Fibroblast of skin of scalp (primary cell): ENCODE measurements at places on chromosomes 16 and 17.

DNA sequence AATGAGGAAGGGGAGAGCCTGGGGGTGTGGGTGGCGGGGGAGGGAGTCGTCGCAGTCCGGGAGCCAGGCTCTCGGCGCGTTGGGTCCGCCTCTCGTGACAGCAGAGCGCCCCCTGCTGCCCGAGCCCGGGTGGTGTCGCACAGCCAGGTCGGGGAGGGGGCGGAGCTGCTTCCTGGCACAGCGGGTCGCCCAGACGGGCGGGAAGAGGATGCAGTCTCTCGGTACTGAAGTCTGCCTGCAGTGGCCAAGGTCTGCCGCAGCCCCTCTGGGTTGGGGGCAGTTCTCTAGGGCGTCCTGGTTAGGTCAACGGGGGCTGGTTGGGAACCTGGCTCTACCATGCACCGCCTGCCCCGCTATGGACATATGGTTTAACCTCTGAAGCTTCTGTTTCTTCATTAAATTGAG, 38.2 kb upstream of the CCDC182 start:
- DNase-seq = peak; percentile 52

DNA sequence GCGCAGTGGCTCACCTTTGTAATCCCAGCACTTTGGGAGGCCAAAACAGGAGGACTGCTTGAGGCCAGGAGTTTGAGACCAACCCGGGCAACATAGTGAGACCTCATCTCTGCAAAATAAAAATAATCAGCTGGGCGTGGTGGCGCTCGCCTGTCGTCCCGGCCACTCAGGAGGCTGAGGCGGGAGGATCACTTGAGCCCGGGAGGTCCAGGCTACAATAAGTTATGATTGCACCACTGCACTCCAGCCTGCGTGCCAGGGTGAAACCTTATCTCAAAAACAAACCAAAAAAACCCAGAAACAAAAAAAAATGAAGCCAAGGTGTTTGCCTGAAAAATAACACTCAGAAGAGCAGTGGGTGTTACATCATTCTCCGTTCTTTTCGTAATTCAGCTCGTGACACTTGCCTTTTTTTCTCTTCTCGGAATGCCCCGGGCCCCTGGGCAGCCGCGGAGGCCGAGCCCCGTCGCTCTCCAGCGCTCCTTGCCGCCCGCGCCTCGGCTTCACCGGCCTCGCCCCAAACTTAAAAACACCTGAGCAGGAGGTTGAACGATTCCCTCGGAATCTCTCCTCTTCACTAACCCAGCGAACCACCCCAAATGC, 17.0 kb downstream of the PRCD start:
- no peak for DNase-seq

DNA sequence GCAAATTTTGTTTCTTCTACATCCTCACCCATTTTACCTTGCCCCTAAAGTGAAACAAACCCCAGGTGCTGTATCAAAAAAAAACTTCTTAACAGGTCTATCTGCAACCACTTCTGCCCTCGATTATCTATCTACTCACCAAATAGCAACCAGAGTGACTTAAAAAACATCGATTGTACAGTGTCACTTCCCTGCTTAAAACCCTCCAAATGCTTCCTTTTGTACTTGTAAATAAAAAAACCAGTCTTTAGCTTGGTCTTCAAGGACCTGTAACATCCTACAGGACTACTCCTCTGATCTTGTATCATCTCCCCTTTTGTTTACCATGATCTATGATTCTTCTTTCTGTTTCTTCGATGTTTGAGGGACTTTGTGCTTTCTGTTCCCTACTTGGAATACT, 82.7 kb upstream of the CORO6 start:
- no peak for DNase-seq

GRCh38 chr16:75230471-75231110, 11.8 kb downstream of the CTRB1 start:
- no peak for DNase-seq

DNA sequence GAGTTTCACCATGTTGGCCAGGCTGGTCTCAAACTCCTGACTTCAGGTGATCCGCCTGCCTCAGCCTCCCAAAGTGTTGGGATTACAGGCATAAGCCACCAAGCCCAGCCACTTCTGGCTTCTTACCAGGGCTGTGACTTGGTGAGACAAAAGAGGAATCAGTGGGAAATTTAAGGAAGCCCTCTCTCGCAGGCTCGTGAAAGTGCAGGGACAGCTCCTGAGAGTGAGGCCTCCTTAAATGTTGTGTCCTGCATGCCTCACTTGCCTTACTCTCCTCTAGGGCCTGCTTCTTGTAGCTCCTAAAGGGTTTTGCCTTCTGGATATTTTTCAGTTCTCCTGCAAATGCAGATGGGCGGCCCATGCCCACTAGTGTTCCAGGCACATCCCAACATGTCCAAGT, 5.2 kb downstream of the AHSP start:
- no peak for DNase-seq

- no peak for DNase-seq
Measured at GRCh38 chr16:88915639-88916327, 49.3 kb upstream of the PABPN1L start.

DNA sequence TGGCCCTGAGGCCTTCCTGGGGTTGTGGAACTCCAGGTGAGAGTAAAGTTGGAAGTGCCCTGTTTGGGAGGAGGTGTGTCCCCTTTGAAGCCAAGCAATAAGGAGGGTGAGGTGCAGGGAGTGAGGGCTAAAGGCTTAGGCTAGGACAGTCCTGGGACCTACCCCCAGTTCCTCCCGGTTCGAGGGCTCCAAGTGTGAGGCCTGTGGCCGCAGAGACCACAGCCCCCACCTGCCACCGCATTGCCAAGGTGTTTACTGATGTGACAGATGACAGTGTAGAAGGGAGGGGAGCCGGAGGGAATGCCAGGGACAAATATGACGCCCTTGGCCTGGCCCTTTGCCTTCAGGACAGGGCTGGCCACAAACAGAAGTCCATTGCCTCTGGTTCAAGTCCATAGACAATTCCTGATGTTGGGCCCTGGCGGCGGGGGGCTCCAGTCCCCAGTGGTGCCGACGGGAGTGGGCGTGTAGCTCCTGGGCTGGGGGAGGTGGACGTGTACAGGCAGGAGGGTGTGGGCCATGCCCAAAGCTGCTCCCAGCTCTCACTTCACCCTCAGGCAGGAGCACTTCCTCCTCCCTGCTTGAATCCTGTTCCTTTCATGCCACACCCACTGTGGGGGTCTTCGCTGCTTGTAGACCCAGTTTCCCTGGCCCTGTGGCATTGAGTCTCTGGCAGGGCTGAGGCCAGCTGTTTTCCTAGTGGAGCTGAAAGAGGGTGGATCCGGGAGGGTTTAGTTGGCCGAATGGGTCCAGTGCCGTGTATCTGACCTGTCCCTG, 3.2 kb downstream of the ADORA2B start:
- DNase-seq = no peak

DNA sequence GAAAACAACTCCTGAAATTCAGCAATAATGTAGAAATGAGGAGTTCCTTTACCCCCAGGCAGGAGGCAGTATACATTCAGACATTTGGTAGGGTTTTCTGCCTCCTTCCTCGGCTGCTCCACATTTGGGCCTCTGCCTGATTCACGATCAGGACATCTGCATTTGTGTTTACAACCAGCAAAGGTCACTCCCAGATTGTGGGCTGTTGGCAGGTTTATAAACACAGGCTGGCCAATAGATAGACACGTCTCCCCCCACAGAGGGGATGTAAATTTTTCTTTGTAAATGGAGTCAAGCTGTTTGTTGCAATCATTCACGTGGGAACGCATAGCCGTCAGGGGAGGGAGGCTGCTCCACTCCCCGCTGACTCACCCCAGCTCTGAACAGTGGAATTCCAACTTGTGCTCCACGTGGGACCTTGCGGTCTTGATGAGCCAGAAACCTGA, 252.1 kb upstream of the N4BP1 start:
- DNase-seq = peak; percentile 14

DNA sequence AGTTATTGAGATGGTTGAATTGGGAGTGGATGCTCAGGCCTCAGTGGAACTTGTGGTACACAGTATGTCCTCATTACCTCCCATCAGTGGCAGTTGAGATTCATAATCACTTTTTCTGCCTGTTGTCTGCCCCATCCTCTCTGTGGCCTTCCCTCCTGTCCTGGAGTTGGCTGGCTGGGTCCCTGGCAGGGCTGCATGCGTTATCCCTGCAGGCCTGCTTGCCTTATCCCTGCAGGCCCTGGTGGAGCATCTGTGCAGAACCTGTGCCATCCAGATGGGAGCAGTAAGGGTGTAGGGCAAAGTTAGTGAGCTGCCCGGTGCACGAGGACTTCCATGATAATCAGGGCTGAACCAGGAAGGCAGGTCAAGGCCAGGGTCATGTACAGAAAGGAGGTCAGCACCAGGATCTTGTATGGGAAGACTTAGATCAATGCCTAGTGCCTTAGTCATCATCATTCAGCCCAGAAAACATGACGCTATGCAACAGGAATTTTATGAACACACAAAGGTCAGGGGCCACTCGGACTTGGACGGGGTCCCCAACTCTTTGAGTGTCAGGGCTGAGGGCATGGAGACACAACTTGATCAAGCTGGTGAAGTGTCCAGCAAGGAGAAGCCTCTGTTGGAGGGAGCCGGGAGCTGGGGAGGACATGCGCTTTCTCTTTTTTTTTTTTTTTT, 47.2 kb downstream of the ABCC1 start:
- DNase-seq = peak; percentile 59

- peak; percentile 7 for DNase-seq
Measured at GRCh38 chr16:19644877-19645276, 73.2 kb downstream of the KNOP1 start.

GRCh38 chr16:24745791-24746190, 16.3 kb downstream of the TNRC6A start:
- DNase-seq = no peak

DNA sequence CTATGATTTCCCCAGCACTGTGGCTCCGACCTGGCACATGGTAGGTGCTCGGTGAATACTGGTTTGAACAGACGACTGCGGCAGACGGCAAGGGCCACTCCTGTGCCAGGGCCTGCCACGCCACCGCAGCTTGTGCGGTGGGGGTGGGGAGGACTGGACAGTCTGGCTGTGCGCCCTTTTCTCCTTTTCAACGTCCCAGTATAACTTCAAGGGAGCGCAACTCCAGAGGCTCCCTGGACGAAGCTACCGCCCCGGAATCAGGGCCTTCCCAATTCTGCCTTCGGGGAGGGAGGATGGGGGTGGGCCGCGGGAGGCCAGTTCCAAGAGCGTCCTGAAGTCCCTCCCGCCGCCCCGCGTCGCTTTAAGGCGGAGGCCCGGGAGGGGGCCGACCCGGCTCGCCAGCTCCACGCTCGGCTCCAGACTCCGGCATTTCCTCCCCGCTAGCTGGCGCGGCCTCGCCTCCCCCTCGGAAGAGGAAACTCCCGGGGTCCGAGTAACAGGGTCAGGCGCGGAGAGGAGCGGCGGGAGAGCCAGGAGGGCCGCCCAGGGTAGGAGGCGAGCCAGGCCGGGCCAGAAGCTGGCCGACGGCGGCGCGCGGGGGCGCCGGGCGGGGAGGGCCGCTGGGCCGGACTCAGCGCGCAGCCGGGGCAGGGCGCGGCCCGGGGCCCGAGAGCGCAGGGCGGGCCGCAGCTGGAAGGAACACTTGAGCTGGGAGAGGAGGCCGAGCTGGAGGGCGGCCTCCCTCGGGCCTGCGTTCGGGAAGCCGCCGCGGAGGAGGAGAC, at the start of gene ITPRIPL2:
Gene ITPRIPL2, plus strand, starts transcription at position 388 of the 782 bp plus-strand sequence. CDS start 498 bp downstream, outside the sequence.
- peak; percentile 93 for DNase-seq

DNA sequence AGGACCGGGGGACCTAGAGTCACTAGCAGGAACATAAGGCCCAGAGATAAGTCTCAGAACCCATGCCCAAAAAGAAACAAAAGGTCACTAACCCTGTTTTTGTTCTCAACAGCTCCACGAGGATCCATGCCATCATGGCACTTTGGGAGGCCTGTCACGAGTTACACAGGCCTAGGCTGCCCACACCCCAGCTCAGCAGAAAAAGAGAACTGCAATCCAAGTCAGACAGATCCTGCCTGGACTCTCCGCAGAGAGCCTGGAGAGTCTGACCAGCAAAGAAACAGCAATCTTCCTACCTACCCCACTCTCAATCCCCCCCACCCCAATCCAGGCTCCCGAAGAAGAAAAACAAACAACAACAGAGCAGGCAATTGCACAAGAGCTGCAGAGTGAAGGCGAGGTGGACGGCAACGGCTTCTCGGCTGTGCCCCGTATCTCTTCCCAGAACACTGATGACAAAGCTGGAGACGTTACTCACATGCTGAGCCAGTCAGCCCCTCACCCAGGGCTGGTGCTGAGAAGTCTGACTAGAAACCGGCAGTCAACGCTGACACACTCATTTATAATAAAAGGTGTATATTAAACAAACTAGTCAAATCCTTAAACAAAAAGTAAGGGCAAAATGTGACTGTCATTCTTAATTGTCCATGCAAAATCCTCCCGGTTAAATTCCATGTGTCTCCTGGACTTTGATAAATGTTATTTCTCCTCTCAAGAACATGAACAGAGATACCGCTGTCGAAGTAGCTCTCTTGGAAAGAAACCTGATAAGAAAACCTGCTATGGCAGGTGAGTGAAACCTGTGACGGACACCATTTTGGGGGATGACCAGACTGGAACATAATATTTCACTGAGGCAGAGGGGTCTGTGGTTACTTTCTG, 89.3 kb downstream of the SMG6 start:
- peak; percentile 80 for DNase-seq

GRCh38 chr17:43517161-43517560, 29.0 kb downstream of the ETV4 start:
- no peak for DNase-seq

- DNase-seq = peak; percentile 88
Measured at GRCh38 chr16:70697594-70698170, 11.8 kb upstream of the MTSS2 start.

GRCh38 chr16:720990-721764, at the start of gene ANTKMT:
Gene ANTKMT, plus strand, starts transcription at chr16:721146. Its CDS starts 129 bp downstream, at chr16:721275.
- DNase-seq = peak; percentile 75

- DNase-seq = no peak
Measured at GRCh38 chr16:88008840-88009239, 57.6 kb downstream of the BANP start.

GRCh38 chr17:43011728-43012472, 5.3 kb downstream of the IFI35 start:
- no peak for DNase-seq

GRCh38 chr16:65531475-65531874, 409.6 kb upstream of the CDH11 start:
- DNase-seq = no peak

- DNase-seq = no peak
Measured at GRCh38 chr17:41928693-41929251, 1.6 kb upstream of the ODAD4 start.

- DNase-seq = no peak
Measured at GRCh38 chr16:66298006-66298405, 68.5 kb upstream of the CDH5 start.

GRCh38 chr17:34519282-34519681, 60.1 kb upstream of the TMEM132E start:
- peak; percentile 3 for DNase-seq

DNA sequence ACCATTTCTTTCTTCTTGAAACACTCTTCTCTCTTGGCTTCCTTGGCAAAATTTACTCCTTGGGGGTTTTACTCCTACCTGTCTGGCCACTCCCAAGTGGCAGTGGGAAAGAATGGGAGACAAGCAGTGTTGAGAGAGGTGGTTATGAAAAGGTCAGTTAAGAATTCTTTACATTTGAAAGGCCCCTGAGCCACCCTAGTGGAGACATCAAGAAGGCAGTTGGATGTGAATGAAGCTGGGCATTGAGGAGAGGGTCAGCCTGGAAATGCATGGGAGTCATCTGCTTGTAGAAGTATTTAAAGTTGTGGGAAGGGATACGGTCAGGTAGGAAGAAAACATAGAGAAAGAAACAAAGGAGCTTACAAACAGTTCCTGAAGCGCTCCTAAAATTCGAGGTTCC, 42.3 kb upstream of the CCNF start:
- DNase-seq = no peak

- DNase-seq = no peak
Measured at GRCh38 chr17:40511667-40512220, 10.3 kb upstream of the TNS4 start.
